Endothelial cell of umbilical vein (primary cell): ENCODE measurements at places on chromosomes 2 and 18. TPM values are rescaled to one million over a fixed set of nuclear protein-coding genes. Genes with fewer than 3 reads are reported as not detected.

- no peak for DNase-seq
Measured at GRCh38 chr2:197464175-197464574, 10.8 kb downstream of the COQ10B start.

- no peak for DNase-seq
Measured at GRCh38 chr2:133941666-133942065, 312.2 kb upstream of the MGAT5 start.

GRCh38 chr2:132936791-132937190 is 266.8 kb upstream of the LYPD1 start:
- no peak for DNase-seq

- peak; percentile 44 for DNase-seq
Measured at GRCh38 chr2:132670496-132671150, 618 bp upstream of the LYPD1 start.

- no peak for DNase-seq
Measured at GRCh38 chr2:126784621-126785020, 114.1 kb upstream of the TEX51 start.

GRCh38 chr2:98749066-98749450 is 18.1 kb upstream of the MGAT4A start:
- DNase-seq, result no peak

Gene ADD2
- 0.06 and 0.17 TPM in 2 replicates for polyA plus RNA-seq

GRCh38 chr2:50658883-50659282 is 373.0 kb downstream of the NRXN1 start:
- DNase-seq, result no peak

- DNase-seq, result no peak
Measured at GRCh38 chr2:30770816-30771576, 36.2 kb downstream of the CAPN13 start.

DNA sequence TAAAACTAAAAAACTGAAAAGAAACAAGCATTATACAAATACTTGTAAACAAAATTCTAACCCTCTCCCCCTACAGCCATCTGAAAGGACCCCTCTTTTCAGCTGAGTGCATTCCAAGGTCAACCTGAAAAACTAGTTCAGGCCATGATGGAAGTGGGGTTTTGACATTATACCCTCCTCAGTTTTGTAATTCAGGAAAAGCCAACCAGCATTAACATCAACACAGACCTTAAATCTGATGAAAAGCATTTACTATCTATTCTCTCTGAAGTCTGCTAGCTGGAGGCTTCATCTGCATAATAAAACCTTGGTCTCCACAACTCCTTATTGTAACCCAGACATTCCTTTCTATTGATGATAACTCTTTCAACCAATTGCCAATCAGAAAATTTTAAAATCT is 302.2 kb downstream of the CNTNAP5 start:
- DNase-seq, result no peak

Gene MC4R
- polyA plus RNA-seq, result not detected in 2 replicates

DNA sequence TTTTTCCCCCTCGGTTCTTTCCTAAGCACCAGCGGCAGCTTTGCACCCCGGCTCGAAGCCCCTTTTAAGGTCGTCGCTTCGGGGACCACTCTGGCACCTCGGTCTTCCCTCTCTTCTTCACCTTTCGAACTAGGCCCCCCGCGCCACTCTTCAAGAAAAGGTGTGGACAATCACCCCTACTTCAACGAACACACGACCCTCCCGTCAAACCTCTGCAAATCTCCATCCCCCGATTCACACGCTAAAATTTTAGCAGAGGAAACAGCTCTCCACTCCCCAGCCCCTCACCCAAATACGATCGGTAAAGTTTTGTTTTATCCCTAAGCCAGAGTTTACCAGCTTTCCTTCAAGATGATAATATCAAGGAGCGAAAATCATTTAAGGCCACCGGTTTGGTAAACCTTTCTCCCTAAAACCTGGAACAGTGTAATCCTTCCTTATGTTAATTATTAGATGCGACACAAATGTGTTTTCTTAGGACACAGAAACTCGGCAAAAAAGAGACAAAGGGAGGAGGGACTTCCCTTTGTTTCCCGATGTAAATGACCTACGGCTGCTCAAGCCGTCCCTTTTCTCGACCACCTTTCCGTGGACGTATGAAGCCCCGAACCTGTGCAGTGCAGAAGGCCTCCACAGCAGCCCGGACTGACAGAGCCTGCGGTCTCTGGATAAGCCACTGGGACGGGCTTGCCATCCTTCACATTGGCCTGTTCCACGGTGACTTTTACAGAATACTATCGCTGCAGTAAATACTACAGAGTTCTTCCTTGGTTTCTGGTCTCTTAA is 85.2 kb downstream of the RBMS1 start:
- DNase-seq, result peak; percentile 51

GRCh38 chr18:77144451-77145118 is 12.0 kb upstream of the MBP start:
- DNase-seq, result no peak

DNA sequence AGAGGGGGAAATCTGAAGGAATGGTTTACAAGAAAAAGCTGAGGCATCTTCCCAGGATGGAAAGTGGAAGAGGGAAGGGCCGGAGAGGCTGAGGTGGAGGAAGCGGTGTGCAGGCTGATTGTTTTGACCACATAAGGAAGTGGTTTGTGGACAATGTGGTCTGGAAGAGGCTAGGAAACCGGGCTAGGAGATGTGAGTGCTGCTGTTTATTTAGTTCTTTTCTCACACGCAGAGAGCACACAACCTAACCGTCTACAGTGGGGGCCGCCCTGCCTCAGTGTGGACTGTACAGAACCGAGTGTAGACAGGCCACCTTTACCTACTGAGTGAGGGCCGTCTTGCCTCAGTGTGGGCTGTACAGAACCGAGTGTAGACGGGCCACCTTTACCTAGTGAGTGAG is 251.7 kb upstream of the PXDN start:
- DNase-seq, result no peak

Gene TRIB2
- polyA plus RNA-seq, result 12.7 and 15.8 TPM in 2 replicates

GRCh38 chr2:223537651-223538601 is 64.2 kb downstream of the SCG2 start:
- peak; percentile 21 for DNase-seq

DNA sequence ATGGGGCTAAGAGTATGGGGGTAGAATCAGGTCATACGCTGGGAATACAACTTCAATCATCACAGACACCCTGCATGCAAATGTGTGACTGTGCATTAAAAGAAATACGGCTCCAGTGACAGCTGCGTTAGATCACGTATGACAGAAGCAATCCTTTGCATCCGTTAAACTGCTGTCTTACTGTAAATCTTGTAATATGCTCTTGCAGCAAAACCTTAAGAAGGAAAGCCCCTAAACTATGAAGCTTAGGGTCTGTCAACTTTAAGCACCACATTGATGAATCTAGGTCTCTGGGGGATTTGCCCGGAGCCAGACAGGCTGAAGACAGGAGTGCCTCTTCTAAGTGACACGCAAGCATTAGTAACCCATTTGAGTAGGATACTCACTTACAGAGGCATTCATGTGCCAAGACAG is 84.7 kb upstream of the EML6 start:
- DNase-seq, result no peak

GRCh38 chr2:170123593-170123992 is 54.4 kb upstream of the MYO3B start:
- DNase-seq, result no peak

GRCh38 chr2:57182916-57183315 is 863.7 kb upstream of the VRK2 start:
- DNase-seq, result peak; percentile 28

GRCh38 chr2:198711484-198711883 is 746.3 kb downstream of the SATB2 start:
- DNase-seq, result no peak

GRCh38 chr2:65411056-65411795 is 21.2 kb downstream of the SPRED2 start:
- DNase-seq, result no peak

- DNase-seq, result no peak
Measured at GRCh38 chr2:96864343-96865091, 5.4 kb downstream of the SEMA4C start.
